ENCODE measurements at places on chromosomes 3 and 15. TPM values are rescaled to one million over a fixed set of nuclear protein-coding genes. Genes with fewer than 3 reads are reported as not detected.

The GALNT15 gene
- 0.39 TPM for total RNA-seq

The CHST13 gene
- not detected for total RNA-seq

The APOD gene
- not detected for total RNA-seq

DNA sequence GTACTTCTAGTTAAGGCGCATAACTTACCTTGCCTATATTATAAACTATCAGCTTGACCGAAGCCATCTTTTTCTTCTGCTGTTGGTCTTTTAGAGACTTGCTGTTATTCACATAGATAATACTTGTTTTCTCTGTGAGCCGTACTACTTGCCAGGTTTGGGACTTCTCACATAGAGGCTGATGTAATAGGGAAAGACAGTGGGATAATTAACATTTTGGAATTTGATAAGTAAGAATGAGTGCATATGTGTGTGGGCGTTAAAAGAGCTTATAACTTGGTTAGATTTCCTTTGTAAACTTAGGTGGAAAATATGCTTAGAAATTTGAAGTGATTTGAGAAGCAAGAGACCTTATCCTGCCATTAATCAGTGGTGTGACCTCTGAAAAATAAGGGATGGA is 47.8 kb downstream of the FNDC3B start:
- DNase-seq = no peak

- no peak for DNase-seq
These were observed 23.3 kb downstream of the STAG1 start for GRCh38 chr3:136728918-136729317.

DNA sequence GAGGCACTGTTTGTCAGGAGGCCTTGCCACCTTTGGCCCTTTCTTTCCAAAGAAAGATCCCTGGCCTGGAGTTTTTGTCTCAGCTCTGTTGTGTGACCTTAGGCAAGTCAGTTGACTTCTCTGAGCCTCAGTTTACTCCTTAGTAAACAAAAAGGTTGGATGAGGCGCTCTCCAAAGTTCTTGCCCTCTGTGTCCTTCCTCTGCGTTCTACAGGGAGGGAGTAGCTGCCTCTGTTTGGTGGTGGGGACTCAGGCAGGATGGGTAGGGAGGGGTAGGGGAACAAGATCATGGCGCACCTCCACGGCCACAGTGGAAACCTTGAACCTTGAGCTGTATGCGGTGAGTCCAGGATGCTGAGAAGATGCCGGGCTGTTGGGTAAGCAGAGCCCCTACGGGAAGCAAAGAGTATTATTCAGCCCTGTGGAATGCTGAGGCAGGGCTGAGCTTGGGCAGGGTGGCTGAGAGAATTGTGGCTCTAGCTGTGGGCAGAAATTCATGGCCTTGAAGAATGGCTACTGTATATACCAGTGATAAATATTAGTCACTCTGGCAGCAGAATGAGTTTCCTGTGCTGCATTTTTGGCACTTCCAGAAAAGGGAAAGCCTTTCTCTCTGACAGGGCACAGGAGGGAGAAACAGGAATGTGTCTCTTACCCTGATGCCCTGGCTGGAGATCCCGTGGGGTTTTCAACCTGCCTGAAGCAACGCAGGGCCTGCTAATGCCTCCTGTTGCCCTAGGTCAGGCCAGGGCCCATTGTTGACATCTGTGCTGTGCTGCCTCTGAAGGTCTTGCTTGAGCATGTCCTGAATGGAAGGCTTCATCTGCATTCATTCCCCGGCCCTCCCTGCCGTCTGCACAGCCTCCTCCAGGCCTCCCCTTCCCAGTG is 39.9 kb downstream of the SMAD3 start:
- peak; percentile 43 for DNase-seq

DNA sequence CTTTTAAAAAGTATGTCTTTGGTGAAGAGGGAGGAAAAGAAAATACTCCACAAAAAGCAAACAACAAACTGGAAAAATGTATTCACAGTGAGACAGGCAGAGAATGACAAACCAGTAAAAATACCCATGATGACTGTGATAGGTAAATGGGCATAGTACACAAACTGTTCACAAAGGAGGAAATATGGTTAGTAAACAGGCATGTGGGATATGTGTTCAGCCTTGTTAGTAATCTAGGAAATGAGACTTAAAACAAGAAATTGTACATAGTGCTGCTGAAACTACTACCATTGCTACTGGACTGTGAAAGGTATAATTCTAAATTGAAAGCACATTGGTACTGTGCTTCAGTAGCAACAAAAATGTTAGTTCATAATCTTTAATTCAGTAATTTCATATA is 50.1 kb downstream of the UBE2E2 start:
- DNase-seq = no peak

DNA sequence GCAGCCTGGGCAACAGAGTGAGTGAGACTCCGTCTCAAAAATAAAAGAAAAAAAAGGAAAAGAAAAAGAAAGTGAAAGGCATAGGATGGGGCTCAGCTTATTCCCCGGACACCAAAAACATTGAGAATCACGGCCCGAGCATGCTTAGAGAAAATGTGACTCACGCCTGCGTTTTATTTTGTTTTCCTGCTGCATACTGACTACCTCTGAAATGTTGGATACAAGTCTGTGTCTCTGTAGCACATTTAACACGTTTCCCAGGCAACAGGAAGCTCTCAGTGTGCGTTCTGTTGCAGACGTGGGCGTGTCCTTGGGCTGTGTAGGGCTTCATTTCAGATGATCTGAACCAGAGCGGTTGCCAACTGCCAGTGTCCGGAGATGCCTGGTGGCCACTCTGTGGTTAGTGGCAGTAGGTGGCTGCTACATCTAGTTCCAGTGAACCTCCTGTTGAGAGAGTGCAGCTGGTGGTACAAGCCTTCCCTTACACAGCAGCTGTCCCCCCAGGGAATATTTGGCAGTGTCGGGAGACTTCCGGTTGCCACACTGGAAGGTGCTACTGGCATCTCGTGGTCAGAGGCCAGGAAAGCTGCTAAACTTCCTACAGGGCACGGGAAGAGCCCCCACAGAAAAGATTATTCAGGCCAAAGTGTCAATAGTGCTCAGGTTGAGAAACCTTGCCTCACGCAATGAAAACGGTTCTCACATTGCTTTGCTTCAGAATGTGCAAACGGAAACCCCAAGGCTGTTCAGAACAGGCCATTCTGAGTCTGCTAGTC is 3.0 kb downstream of the SLC51A start:
- DNase-seq = no peak

DNA sequence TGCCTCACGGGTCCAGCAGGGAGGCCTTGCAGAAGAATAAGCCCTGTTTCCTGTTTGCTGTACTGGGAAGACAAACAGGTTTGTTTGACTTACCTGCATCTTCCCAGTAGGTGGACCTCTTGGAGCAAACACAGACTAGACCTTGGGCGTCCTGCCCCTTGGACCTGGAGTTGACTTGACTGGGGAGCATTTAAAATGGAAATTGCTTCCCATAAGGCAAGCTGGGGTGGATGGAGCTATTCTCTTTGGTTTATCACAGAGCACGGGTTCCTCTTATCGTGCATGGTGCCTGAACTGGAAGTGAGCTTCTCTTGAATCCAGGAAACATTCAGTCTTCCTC is 151.4 kb downstream of the RPLP1 start:
- no peak for DNase-seq

- DNase-seq = no peak
These were observed 57.1 kb upstream of the SSR3 start for GRCh38 chr3:156611870-156612494.

DNA sequence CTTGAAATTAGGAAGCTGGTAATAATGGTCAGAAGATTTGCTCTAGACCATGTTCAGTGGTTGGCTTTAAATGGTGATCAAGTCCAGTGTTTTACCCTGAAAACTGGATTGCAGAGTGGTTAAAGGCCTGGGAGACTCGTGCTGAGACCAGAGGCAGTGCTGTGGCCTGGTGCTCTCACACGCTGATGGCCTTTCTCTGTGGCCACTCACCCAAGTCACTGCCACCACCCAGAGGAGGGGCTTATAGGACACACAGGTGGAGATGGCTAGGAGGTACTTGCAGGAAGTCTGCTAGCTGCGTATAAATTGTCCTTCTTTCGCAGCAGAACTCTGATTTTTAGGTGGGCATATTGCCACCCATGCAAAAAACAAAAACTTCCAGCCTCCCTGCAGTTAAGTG is 6.2 kb upstream of the EHD4 start:
- DNase-seq = no peak

- peak; percentile 50 for DNase-seq
These were observed 30.9 kb upstream of the SEMA3F start for GRCh38 chr3:50124052-50124799.

DNA sequence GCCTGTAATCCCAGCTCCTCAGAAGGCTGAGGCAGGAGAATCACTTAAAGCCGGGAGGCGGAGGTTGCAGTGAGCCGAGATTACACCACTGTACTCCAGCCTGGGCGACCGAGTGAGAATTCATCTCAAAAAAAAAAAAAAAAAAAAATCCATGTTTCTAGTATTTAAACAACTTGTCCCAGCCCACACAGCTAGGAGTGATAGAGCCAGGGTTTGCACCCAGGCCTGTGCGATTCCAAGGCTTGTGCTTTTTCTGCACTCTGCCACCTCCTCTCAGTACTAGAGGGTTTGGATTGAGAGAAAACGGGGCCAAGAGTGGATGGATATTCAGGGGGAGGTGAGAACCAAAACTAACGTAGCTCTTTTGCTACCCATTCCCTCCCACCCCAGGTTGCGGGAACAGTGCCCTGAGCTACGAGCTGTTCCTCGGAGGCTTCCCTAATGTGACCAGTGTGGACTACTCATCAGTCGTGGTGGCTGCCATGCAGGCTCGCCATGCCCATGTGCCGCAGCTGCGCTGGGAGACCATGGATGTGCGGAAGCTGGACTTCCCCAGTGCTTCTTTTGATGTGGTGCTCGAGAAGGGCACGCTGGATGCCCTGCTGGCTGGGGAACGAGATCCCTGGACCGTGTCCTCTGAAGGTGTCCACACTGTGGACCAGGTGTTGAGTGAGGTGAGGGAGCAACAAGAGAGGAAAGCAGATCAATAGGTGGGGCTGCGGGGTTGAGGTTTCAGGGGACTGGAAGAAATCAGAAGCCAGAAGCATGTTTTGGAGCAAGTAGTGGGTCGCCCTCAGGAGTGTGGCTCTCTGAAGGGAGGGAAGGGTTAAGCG is 4.1 kb downstream of the CAMK2N2 start:
- no peak for DNase-seq

DNA sequence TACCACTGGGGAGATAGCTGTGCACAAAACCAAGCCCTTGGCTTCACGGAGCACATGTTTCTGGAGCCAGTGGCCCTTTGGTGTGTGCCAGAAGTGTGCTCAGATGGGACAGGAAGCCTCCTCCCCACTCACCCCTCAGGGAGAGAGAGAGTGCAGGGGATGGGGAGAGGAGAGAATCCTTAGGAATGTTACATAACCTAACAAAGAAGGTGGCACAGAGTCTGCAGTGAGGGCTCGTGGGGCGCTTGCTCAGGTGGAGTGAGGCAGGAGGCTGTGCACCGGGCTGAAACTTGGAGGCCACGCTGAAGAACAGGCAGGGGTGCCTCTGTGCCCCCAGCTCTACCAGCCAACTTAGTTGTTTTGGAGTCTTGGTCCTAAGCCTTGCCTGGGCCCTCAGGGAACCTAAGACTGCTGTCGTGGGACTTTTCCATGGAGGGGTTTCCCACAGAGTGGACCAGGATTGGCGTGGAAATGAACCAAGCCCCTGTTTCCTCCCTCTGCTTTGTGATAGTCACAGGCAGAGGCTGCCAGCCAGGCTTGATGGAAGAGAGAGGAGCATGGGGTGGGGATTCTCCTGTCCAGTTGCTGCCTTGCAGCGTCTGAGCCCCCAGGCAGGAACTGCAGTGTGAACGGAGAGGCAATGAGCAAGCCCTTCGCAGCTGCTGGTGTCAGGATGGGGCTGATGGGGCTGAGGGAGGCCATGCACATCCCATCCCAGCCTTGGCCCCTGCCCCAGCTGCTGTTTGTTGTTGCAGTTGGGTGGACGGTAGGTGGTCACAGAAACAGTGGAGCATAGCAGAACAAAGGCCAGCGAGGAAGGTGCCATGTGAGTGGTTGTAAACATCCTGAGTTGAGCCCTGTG is 32.7 kb downstream of the PDIA5 start:
- DNase-seq = no peak
